T-helper 2 cell treated with Interferon-gamma antibody and Interleukin-4, amounts not matched to agents 5 μg/mL and 100 μg/mL, for 36 hours (primary cell): ENCODE measurements at places on chromosomes 12 and 14.

GRCh38 chr14:65131301-65131701 lies 29.0 kb upstream of the MAX start:
- DNase-seq: no peak

DNA sequence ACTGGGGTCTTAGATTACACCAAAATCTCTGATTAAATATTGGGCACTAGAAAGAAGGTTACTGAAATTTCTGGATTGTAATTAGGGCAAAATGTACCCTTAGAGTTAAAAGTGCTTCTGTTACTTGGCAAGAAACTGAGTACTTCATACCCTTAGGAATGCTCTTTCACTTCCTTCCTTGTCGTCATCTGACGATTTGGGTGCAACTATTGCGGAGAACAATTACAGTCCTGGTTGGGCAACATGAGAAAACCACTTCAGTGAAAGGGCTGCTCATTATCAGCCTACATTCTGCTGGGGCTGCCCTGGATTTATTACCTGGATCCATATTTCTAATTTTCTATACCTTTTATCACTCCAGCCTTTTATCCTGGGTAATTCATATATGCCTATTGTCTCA lies 348.5 kb upstream of the MDGA2 start:
- no peak for DNase-seq

GRCh38 chr12:13085968-13086686 lies 17.3 kb downstream of the GSG1 start:
- no peak for DNase-seq

- no peak for DNase-seq
Measured at GRCh38 chr12:117085318-117085947, 13.8 kb downstream of the TESC start.

GRCh38 chr14:20679907-20680306 lies 4.5 kb upstream of the RNASE4 start:
- no peak for DNase-seq

DNA sequence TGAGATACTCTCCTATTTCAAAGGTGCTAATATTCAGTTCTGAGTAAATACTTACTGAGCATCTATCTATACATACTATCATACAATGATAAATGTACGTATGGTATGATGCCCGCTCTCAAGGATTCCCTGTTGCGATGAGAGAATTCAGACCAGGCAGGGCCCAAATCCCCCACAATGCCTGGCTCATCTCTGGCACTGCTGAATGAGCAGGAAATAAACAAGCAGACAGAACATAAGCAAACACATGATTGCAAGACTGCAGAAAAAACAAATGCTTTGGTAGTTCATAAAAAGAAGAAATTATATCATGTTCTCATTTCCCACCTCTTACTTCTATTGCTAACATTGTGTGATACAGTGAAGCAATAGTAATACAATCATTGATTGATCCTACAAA lies 77.2 kb upstream of the DUSP6 start:
- no peak for DNase-seq

GRCh38 chr14:58280954-58281787 lies 17.2 kb upstream of the ARID4A start:
- DNase-seq: peak; percentile 36

GRCh38 chr14:81165188-81165587 lies 55.6 kb downstream of the GTF2A1 start:
- no peak for DNase-seq

DNA sequence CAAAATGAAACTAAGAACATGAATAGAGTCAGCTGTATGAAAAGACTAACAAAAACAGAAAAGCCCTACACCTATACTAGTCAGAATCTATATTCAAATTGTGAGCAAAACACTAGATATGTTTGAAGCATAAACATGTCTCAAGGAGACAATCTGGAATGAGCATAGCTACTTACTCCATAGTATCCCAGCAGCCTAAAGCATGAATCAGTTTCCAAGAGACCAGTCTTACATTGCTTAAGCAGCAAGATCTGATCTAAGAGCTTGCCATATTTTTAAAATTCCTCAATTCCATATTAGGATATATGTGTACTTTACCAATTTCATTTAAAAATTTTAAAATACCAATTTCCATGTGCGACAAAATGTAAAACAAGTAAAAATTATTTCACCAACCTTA lies 7.7 kb downstream of the CAPS2 start:
- DNase-seq: no peak

GRCh38 chr12:51631591-51631990 lies 40.6 kb downstream of the SCN8A start:
- no peak for DNase-seq

- no peak for DNase-seq
Measured at GRCh38 chr14:106209755-106210154, 683.4 kb downstream of the TMEM121 start.

- DNase-seq: no peak
Measured at GRCh38 chr12:42213023-42213422, 25.0 kb downstream of the YAF2 start.

- no peak for DNase-seq
Measured at GRCh38 chr12:8665759-8666158, 3.1 kb upstream of the MFAP5 start.

GRCh38 chr12:130041983-130042812 lies 120.1 kb upstream of the FZD10 start:
- DNase-seq: peak; percentile 16

- no peak for DNase-seq
Measured at GRCh38 chr14:66824251-66824650, 316.3 kb downstream of the GPHN start.

- no peak for DNase-seq
Measured at GRCh38 chr12:13198241-13198640, 1.7 kb downstream of the EMP1 start.

DNA sequence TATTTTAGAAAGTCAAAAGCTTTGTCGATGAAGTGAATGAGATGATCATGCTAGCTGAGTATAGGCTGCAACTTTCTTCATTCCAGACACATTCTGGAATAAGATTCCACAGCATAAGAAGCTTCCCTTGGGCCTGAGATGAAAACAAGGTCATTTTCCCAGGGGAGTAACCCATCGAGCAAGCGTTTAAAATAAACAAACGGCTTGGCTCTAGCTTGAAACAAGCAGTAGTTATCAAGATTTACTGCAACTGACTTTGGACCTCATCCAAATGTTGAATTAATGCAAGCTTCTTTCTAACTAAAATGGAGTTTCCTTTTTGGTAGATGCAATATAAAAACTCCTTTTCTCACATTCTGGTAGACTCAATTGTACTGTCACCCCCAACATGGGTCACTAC lies 23.0 kb downstream of the KCNJ8 start:
- no peak for DNase-seq

GRCh38 chr14:44741431-44741830 lies 220.3 kb downstream of the KLHL28 start:
- no peak for DNase-seq

DNA sequence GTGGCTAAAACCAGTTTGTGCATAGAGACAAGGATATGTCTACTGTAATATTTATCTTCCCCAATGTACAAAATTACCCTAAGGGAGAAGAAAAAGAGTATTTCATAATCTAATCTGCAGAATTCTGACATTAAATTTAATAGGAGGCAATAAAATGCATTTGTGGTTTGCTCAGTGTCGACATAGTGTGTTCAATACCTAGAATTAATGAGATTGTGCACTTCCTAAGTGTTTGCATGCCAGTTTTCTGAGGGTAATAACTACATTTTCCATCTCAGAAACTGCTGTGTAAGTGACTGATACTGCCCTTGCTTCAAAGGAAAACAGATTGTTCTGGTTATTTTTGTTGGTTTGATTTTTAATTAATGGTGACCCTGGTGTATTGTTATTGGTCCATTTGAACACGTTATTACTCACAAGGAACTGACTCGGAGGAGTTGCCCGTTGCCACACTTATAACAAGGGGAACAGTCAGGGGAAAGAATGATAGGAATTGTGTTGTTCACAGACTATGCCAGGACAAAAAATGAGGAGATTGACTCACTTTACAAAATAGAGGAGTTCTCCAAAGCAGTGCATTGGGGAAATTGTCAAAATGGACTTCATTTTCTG lies 960.3 kb upstream of the TMEM132C start:
- no peak for DNase-seq

DNA sequence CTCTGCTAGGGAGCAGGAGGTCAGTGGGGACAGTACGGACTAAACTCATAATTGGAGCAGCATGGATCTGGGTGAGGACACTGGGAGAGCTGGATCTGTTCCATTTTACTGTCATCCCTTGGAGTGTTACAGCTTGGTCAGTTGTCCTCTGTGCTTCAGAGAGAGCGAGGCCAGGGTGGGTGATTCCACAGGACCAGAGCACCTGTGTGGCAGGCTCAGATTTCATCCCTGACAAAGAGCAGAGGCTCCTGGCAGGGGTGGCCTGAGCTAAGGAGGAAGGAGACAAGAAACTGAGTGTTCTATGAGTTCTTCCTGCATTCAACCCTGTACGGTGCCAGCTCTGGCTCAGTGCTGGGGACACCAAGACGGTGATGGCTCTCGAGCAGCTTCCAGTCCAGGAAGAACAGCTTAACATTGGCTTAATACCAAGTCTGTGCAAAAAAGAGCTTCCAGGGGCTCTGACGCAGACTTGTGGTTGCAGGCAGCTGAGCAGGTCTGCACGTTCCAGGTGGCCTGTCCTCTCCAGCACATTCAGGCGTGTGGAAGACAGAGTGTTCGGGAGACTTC lies 8.4 kb upstream of the PGF start:
- DNase-seq: no peak

- peak; percentile 41 for DNase-seq
Measured at GRCh38 chr12:46387670-46388069, 15.1 kb upstream of the SLC38A2 start.

DNA sequence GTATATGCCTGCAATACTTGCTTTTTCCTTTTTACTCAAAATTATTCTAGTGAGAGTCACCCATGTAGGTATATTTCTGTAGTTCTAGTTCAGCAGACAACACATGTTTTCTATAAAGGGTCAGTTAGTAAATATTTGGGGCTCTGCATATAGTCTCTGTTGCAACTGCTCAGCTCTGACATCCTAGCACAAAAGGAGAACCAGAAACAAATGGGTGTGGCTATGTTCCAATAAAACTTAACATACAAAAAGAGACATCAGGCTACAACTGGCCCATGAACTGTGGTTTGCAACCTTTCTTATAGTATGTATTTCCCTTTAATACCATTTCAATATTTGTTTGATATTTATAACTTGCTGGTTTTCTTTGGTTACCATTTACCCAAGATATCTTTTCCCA lies 11.9 kb downstream of the NT5DC3 start:
- no peak for DNase-seq

GRCh38 chr12:124506832-124507153 lies 60.6 kb downstream of the NCOR2 start:
- no peak for DNase-seq

- no peak for DNase-seq
Measured at GRCh38 chr12:96495841-96496545, 6.6 kb downstream of the CFAP54 start.

- DNase-seq: no peak
Measured at GRCh38 chr12:2447861-2448260, 346.9 kb upstream of the FKBP4 start.

- DNase-seq: no peak
Measured at GRCh38 chr12:62401631-62402030, 65.0 kb upstream of the MON2 start.

DNA sequence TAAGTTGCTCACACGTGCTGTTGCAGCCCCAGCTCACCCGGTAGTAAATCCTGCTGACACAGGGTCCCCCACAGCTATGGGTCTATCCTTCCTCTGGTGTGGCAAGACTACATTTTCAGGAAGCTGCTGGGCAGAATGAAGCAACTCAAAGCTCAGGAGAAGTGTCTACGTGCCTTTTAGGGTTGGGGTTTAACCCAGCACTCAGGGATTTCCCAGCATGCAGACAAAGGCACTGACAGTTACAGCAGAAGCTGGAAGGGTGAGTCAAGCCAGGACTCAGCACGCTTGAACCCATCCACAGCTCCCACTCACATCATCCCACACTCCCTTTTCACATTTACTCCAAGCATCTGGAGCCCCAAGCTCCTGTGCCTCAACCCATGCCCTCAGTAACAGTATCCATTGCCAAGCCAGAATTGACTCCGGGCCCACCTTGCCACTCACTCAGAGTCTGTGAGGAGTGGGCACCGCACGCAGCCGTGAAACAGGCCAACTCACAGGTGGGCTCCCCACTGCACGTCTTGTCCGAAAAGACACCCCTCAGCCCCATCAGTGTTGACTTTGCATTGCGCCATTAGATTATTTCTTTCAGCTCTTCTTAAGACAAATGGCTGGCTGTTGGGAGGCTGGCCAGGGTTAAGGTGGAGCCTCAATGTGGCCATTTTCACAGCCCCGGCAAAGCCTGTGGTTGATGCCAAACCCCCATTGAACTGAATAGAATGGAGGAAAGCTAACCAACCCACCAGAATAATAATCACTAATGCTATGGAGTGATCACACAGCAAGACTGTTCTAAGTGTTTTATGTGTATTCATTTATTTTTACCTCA lies 59.6 kb downstream of the ZFP36L1 start:
- DNase-seq: peak; percentile 73

- no peak for DNase-seq
Measured at GRCh38 chr14:51410897-51411296, 170.8 kb downstream of the TMX1 start.

- no peak for DNase-seq
Measured at GRCh38 chr12:98514982-98515286, 456 bp upstream of the TMPO start.

- DNase-seq: no peak
Measured at GRCh38 chr12:91630083-91630482, 447.5 kb upstream of the DCN start.

DNA sequence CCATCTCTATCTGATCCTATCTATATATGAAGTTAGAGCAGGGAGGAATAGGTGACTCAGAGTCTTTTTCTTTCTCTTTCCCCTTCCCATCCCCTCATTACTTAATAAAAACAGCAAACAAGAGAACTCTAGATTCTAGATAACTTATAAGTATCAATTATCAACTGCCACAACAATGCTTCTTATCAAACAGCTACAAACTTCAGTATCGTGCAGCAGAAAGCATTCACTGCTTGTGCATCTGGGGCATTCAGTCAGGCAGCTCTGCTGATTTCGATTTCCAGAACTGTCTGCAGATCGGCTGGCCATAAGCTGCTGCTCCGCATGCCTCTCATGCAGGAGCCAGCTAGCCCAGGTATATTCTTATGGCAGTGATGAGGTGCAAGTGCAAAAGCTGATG lies 19.4 kb downstream of the A2ML1 start:
- DNase-seq: no peak

GRCh38 chr12:64655141-64655540 lies 44.8 kb downstream of the RASSF3 start:
- no peak for DNase-seq

- peak; percentile 17 for DNase-seq
Measured at GRCh38 chr12:121580959-121581685, at the start of gene KDM2B. Gene KDM2B (minus strand): TSS chr12:121581023. CDS start chr12:121580911, 112 bp downstream.

DNA sequence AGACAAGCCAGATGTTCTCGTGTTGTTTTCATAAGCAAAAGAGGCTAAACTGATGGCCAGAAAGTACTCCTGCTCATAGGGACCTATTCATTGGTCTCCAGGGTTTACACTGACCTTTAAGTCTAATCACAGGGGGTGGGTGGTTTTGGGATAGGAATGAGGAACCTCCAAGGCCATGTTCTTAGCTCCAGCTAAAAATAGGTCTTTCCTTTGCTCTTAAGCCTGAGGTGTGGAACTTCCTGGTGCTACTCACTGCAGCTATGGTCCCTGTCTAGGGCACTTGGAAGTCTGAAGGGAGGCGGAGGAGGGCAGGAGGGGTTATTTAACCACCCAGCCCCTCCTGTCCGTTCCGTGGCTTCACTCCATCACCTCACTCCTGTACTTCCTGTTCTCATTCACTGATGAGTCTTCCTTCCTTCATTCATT lies 18.6 kb downstream of the GPRC5A start:
- no peak for DNase-seq
